Jurkat, Clone E6-1 (cell line): ENCODE measurements at places on chromosomes 1 and 21.

DNA sequence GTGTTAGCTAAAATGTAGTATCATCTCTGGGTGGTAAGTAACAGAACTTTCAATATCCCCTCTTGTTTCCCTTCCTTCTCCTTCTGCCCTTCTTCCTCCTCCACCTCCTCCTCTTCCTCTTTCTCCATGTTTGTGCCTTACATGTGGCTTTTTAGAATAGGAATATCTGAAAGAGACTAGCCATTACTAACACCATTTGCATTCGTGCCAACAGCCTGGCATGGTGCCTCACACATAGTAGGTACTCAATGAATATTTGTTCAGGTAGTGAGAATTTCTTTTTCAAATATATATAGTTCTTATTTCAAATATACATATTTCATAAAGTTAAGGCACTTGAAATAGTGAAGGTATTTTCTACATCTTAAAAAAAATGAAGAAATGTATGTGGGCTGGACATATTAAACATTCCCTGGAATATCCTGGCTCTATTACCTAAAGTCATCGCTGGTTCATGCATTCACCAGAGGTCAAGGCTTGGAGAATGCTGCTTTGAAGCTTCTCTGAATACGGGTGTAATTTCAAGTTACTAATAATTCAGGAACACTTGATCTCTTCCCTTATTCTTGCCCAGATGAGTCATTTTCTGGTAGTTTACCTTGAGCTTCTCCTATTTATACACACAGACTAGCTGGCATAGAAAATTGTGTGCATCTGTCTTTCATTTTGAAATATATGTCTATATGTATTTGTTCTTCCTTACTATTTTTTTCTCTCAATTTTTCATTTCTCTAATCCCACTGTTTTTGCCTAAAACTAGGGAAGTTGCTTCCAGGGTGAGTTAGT, 319.4 kb downstream of the TGFB2 start:
- no peak for DNase-seq

GRCh38 chr21:27429710-27430341, 462.9 kb upstream of the ADAMTS5 start:
- DNase-seq, result no peak

DNA sequence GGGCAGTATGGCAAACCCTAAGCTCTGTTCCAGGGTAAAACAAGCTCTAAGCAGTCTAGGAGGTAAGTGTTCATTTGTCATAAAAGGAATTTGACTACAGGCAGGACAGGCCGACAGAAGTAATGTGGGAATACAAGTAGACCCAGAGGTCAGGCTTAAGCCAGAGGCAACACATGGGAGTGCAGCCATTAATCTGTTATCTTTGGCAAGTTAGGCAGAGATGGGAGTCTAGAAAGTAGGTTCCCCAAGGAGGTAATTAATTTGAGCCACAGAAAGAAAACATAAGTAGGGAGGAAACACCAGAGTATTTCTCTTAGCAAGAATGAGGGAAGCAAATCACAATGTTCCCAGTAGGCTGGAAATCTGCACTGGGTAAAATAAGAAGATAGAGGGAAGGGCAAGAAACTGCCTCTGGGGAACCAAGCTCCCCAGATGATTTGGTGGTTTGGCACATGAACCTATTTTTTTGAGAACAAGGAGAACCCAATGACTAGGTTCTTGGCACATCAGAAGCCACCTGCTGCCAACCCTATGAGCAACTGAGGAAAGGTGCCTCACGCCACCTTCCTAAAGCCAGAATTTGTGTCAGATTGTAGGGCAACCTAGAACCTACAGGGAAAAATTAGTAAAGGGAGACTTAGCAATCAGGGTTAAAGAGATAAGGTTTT, 636.4 kb upstream of the PLXNA2 start:
- no peak for DNase-seq

DNA sequence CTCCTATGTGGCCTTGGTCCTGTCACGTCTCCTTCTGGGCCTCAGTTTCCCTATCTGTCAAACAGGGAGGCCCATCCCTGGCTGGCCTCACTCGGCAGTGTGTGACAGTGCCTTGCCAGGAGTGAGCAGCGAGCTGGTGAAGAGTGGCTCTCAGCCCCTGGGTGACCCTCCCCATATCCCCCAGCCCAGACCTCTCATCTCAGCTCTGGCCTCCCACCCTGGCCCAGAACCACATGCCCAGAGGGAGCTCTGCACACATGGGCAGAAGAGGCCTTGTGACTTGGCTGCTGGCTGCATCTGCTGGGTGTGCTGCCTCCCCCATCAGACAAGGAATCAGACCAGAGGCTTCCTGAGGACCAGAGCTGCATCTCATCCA, 19.5 kb upstream of the PADI1 start:
- DNase-seq, result no peak

GRCh38 chr1:204266504-204267034, 52.8 kb upstream of the GOLT1A start:
- DNase-seq, result no peak
